ENCODE measurements at places on chromosomes 2 and 18.

DNA sequence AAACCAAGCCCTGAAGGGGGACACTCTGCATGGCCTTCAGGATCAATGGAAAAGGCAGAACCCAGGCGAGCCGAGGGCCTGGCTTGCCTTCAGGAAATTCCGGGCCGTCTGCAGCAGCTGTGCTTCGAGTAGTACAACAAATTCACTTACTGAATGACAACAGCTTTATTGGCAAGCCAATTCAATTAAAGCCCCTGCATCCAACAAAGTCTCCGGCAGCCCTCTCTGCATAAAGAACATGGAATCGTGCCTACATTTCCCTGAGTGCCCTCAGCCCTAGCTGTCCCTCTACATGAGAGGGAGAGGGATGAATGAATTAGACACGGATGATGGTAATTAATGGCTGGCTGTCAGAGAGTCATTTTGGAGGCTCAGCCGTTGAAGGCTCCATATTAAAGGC lies 189.0 kb downstream of the BCL11A start:
- no peaks in the 10 kb centered on the region for H3K4me1 ChIP-seq
- no peak for DNase-seq
- no peaks in the 10 kb centered on the region for H3K27me3 ChIP-seq
- no peak overlapping the region for H3K4me3 ChIP-seq

- no peaks in the 10 kb centered on the region for H3K4me1 ChIP-seq
- no peak overlapping the region for H3K27ac ChIP-seq
- H3K27me3 ChIP-seq: peaks cover 4% of the 10 kb centered on the region
- no peaks in the 10 kb centered on the region for H3K36me3 ChIP-seq
Observed at GRCh38 chr18:74438091-74438490, 19.0 kb downstream of the DIPK1C start.

DNA sequence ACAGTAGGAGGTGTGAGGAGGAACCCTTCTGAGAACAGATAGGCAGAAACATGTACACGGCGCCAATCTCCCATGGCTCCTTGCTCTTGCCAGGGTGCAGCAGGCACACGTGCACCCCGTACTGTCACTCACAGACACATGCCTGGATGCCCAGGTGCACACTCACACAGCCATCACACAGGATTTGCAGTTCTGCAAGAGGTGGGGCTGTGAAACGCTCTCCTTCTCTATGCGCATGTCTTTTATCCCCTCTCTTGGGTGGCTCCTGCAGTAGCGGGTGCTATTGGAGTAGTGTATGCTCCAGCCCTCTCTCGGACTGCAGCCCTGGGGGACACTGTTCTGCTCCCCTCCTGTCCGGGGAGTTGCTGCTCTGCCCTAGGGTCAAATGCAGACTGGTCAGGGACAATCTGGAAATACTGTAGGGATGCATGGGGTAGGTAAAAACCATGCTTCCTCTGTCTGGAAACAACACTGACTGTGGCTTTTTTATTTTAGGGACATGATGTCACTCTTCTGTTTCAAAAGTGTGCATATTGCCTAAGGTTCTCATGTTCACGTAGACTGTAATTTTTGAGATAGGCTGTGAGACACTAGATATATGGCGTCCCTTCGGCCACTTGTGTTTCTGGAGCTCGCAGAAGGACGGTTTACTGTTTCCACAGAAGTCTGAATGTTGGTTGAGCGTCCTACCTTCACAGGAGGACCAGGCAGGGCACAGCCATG lies 118.5 kb downstream of the PRKCE start:
- peaks cover 15% of the 10 kb centered on the region for H3K4me1 ChIP-seq
- DNase-seq: no peak
- no peak overlapping the region for H3K27ac ChIP-seq
- no peaks in the 10 kb centered on the region for H3K27me3 ChIP-seq

GRCh38 chr2:3076848-3077642 lies 300.6 kb downstream of the EIPR1 start:
- no peaks in the 10 kb centered on the region for H3K4me1 ChIP-seq
- H3K36me3 ChIP-seq: no peaks in the 10 kb centered on the region
- H3K4me3 ChIP-seq: no peak overlapping the region
- no peak for DNase-seq
- H3K27ac ChIP-seq: no peak overlapping the region
- H3K27me3 ChIP-seq: no peaks in the 10 kb centered on the region

GRCh38 chr18:69774831-69775230 lies 172.8 kb downstream of the CD226 start:
- H3K36me3 ChIP-seq: no peaks in the 10 kb centered on the region
- no peaks in the 10 kb centered on the region for H3K4me1 ChIP-seq
- no peak for DNase-seq
- H3K27me3 ChIP-seq: no peaks in the 10 kb centered on the region

Data from tibial artery (tissue), 4 donors.